ENCODE measurements at places on chromosomes 3 and 15. TPM values are rescaled to one million over a fixed set of nuclear protein-coding genes. Genes with fewer than 3 reads are reported as not detected.

The MUC13 gene
- total RNA-seq = not detected

The DCLK3 gene
- not detected for total RNA-seq

DNA sequence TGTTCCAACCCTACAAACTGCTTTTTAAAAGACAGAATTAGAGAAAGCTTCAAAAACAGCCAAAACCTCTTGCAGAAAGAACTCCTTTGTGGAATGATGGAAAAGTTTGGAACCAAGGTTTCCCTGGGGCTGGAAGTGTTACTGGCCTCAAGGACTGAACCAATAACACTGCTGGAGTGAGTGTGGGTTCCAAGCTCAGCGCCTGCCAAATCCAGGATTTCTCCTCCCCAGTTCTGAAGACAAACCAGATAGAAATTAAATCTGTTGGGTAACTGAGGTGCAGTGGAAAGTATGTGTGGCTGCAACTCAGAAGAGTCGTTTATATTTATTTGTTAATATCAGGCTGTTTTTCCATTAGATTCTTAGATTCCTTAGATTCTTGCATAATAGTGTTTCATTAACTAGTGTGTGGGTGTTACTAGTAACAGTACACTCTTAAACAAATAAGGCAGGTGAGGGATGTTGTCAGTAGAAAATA, 66.5 kb upstream of the FNDC3B start:
- no peak for DNase-seq

The ZKSCAN7 gene
- total RNA-seq = 4.9 TPM

- DNase-seq = peak; percentile 62
These were observed 795 bp upstream of the SCAANT1 start for GRCh38 chr3:63912768-63913588.

DNA sequence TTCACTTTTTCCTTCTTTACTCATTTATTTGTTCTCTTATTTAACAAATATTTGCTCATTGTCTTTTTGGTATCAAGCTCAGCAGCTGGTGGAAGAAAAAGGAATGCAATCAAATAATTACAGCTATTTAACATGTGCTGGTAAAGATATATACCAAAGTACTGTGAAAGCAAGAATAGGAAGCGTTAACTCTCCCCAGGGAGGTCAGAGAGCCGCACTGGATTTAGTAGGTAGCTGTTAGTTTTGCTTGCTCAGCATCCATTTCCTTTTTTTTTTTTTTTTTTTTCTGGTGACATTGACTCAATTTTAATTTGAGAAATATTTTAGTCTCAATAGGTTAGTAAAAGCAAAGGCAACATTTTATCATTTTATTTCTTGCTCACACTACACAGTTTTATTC, 308.5 kb upstream of the MDFIC2 start:
- DNase-seq = no peak

The LRRC31 gene
- not detected for total RNA-seq

DNA sequence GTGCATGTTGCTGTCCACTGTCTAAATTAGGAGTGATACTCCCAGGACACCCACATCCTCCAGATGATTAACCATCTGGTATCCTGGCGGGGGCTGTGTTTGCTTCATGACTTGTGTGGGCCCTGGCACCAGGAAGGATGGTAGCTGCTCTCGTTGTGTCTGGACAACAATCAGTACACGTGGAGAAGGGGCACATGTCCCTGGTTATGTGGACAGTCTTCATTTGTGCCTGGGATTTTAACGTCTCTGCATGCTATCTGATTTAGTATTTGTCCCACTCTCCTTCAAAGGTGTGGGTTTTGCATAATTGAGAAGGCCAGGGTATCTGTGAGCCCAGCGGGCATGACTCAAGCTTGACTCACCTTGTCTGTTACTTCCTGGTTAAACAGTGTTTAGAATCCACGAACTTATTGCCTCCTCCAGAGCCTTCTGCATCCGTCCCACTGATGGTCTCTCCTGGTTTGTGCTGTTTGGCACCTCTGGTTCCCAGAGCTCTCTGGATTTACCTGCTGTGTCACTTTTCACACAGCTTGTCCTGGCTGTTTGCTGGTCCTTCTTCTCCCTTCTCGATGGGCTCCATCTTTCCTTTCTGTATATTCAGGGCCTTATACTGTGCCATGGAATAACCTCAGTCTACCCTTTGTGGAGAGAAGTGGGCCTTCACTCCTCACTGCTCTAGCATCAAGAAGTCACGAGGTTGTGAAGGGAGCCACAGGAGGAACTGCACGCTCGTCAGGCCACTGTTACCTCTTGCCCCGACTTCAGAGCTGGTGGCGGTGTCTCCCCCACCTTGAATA, 32.5 kb downstream of the ARNT2 start:
- DNase-seq = no peak

The MFGE8 gene
- total RNA-seq = 21.7 TPM

DNA sequence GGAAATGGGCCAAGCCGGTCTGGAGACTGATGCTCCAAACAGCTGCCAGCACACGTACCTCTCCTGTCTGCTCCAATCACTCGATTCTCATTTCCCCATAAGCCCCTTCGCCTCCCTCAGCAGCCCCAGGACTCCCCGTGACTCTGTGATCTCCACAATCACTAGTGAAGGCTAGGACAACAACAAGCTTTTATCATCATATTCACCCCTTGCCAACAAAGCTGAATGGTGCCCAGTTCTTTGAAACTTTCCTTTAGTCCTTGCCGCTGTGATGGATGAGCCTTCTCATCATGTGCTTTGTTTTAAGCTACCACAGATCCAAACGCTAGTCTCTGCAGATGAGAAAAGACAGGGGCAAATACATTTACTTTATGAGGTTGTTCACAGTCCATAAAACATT, 242.0 kb downstream of the SV2B start:
- no peak for DNase-seq

- DNase-seq = no peak
These were observed at the start of gene SLC27A2 for GRCh38 chr15:50181969-50182218. Gene SLC27A2, plus strand, starts transcription at chr15:50182196. Its CDS starts 232 bp downstream, at chr15:50182428.

The DAPK2 gene
- total RNA-seq = 2.3 TPM

DNA sequence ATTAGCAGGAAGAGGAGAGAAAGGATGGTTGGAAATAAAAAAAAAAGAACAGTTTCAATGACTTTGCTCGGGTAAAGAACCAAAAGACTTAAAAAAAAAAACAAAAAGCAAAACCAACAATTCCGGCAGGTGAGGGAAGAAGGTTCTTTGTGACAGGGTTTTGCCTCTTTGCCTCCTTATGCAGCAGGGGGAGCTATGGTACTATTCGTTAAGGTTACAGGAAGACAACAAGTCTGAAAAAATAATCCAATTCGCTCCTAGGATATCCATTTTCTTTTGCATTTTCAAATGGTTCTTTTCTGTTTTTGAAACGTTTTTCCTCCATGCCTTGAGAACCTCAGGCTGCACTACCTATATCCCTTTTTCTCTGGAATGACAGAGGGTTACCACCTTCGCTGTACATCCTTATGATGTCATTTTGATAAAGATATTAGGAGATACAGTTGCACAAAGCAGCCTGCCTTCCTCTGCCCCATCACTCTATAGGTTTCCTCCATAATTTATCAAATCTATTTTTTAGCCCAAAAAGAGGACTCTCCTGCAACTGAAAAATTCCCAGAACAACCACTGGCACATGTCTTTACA, 55.0 kb downstream of the CFAP20DC start:
- DNase-seq = peak; percentile 34

The SERPINI2 gene
- not detected for total RNA-seq

GRCh38 chr15:65884511-65884910, 15.2 kb downstream of the RAB11A start:
- no peak for DNase-seq

- DNase-seq = no peak
These were observed 132.9 kb upstream of the LRIG1 start for GRCh38 chr3:66633402-66634381.

The IFT80 gene
- 22.7 TPM for total RNA-seq

The STXBP5L gene
- total RNA-seq = not detected

- no peak for DNase-seq
These were observed 58.3 kb upstream of the SKOR1 start for GRCh38 chr15:67766968-67767367.

The PRKCD gene
- total RNA-seq = 27.2 TPM

GRCh38 chr3:13657660-13658435, 108.9 kb downstream of the FBLN2 start:
- peak; percentile 74 for DNase-seq

The KBTBD8 gene
- total RNA-seq = 20.4 TPM

The CCR9 gene
- total RNA-seq = not detected

DNA sequence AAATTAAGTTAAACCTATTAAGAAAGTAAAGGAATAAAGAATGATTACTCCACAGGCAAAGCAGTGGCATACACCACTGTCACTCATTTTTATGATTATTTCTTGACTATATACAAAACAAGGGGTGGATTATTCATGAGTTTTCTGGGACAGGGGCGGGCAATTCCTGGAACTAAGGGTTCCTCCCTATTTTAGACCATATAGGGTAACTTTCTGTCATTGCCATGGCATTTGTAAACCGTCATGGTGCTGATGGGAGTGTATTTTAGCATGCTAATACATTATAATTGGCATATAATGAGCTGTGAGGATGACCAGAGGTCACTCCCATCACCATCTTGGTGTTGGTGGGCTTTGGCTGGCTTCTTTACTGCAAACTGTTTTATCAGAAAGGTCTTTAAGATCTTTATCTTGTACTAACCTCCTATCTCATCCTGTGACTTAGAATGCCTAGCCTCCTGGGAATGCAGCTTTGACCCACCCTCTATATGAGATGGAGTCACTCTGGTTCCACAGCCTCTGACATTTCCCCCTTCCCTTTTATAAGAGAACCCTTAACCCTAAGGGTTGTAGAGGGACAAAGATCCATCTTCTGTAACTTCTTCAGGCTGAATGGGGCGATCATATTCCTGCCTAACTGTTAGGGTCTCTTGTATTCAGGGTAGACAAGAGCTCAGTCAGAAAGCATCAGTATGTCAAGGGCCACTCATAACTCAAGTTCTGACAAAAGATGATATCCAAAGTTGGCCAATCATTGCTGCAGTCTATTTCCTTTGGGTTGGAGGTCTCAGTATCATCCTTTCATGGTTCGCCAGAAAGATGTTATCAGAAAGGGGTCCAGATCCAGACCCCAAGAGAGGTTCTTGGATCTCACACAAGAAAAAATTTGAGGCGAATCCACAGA, 79.5 kb upstream of the LIPC start:
- no peak for DNase-seq

DNA sequence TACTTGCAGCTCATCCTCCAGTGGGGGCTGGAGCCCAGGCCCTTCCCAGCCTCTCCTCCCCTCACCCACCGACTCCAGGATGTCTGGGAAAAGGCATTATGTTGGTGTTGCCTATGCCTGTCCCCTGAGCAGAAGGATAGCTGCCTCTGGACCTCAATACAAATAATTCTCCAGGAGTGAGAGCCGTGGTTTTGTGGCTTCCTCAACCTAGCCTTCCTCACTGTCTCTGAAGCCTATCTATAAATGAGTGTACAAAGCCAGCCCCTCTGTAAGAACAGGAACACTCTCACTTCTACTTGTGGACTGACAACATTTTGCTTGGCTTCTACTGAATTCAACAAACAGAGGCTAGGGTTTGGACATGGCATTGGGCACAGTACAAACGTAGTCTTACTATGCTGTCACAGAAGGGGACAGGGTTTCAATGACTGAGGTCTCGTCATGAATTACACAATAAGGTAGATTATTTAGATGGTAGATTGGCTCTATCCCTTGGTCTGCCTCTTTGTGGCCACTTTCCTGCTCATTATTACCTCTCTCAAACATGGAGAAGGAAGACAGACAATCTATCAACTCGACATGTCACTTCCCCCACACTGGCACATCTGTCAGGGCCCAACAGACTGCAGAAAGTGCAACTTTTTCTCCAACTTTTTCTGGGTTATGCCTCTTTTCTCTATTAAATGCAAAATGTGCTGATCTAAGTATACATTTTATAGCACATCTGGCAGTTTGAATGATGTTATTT, 82.8 kb upstream of the MEX3B start:
- DNase-seq = no peak

DNA sequence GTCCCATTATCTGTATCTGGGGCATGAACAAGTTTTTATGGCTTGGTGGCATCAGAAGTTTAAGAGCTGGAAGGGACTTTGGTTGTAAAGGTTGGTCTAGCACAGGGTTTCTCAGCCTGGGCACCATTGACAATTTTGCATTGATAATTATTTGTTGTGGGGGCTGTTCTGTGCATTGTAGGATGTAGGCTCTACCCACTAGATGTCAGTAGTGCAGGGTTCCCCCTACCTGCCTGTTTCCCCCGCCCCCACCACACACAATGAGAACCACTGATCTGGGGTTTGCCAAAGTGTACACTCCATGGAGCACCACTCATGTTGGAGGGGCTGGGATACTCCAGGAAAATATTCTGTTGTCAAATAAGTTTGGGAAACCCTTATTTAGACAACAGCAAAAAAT, 42.7 kb downstream of the PLCL2 start:
- no peak for DNase-seq

DNA sequence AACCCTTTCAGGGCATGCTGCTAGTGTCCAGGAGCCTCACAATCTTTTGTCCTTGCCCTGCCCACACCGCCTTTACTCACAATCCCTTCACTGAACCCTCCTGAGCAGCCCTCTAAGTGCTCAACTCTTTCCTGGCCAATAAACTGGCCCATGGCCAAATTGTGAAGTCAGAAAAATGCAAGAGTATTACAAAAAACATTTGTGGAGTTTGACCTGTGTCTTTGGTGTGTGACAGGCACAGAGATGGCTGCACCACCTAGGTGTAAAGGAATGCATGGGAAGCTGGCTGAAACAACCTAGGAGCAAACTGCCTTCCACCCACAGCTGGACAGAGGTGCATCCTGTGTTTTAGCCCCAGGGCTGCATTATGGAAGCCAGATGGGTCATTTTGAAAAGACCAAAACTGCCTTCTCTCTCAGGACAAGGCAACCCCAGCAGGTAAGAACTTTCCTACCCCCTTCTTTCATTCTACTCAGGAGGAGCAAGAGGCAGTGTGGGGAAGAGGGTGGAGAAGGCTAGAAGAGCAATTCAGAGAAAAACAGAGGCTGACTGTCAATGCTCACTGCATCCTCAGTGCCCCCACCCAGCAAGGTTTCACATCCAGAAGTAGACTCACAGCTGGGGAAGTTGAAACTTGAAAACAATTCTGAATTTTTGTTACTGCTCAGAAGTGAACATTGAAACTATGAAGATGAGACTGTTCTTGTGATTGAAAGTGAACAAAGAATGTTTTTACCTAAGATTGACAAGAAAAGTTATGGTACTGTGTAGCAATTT, 78.6 kb downstream of the TRIM42 start:
- no peak for DNase-seq

The BRPF1 gene
- 42.7 TPM for total RNA-seq

DNA sequence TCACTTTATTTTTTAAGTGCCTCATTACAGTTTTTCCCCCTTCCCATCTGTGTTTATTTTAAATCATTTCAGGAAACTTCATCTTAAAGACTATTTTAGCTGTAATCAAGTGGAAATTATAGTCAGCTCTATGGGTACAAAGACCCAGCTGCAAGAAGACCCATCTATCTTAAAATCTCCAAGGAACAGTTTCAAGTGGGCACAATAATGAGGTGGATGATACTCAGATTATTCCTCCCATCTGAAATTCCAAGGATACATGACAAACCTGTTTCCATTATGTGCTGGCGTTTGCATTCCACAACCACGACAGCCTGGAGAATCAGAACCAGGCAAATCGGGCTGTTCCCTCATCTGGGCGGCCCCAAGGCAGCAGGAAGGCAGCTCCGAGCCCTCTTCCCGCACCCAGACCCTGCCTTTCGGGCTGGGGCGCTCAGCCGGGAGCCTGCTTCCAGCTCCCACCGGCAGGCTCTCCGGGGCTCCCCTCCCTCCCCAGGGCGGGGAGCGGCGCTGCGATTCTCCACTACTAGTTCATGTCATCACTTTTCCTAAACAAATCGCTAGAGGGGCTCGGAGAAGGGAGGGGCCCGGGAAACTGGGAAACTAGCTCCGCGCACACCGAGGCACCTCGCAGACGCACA, at the start of gene MGLL:
Gene MGLL (minus strand): TSS at position 475 of the 641 bp plus-strand sequence. CDS start 197 bp downstream, at position 278.
- no peak for DNase-seq

Measured in activated T-cell treated with anti-CD3 and anti-CD28 coated beads, Interleukin-2, amount 50 U/mL, for 72 hours (primary cell).